ENCODE measurements at places on chromosomes 6 and 20.

- no peak for DNase-seq
Observed at GRCh38 chr20:24148372-24148771, 159.8 kb upstream of the GGTLC1 start.

- DNase-seq: no peak
Observed at GRCh38 chr20:53748176-53748575, 154.5 kb upstream of the ZNF217 start.

GRCh38 chr6:155126727-155127439 is 131.8 kb downstream of the TIAM2 start:
- no peak for DNase-seq

GRCh38 chr6:125346201-125346925 is 44.6 kb upstream of the HDDC2 start:
- DNase-seq: peak; percentile 20

- DNase-seq: no peak
Observed at GRCh38 chr6:96939007-96939805, 14.7 kb downstream of the KLHL32 start.

DNA sequence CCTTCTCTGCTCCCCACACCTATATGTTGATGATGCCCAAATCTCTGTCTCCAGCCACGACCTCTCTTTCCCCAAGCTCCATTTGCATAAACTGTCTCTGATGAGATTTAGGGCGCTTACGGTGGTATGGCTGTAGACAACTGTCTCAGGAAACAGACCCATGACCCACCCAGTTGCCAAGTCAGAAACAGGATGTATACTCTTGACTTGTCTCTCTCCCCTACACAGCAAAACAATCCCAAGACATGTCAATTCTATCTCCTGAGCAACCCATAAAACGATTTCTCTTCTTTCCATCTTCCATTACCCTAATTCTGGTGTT is 13.9 kb downstream of the GNL1 start:
- DNase-seq: no peak

DNA sequence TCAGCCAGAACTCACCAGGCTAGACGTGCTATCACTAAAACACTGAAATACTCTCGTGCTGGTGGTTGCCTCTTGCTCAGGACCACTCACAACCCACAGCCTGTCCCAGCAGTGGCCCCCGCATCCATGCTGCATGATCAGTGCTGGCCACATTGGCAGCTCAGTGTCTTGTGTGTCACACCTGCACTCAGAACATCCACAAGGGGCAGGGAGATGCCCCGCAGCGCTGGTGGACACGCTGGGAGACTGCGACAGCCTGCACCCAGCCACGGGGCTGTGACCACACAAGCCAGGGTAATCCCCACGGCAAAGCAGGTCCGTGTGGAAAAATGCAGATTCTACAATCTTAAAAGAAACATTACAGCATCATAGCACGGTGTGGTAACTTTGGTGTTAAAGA is 23.9 kb upstream of the APMAP start:
- DNase-seq: no peak

- DNase-seq: no peak
Observed at GRCh38 chr6:162262466-162263196, 464.9 kb downstream of the PRKN start.

DNA sequence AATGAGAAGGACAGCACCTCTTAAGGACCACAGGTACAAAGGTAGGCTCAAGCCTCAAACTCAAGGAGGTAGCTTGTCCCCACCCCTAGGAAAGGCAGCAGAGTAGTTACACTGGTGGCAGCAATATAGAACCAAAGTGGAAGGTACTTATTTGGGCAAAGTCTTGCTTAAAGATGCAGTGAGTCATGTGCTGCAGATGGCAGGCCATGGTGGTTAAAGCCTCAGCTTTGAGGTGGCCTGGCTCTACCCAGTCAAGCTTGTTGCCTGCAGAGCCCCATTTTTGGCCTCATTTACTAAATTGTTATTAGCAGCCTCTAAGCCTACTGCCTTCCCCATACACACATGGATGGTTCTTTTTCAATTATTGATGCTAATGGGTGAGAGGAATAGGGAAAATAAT is 146.0 kb downstream of the ELOVL4 start:
- no peak for DNase-seq

- DNase-seq: no peak
Observed at GRCh38 chr6:32589596-32590449, at the start of gene HLA-DRB1. Gene HLA-DRB1 (minus strand): TSS chr6:32589848. CDS start chr6:32589742, 106 bp downstream.

- DNase-seq: no peak
Observed at GRCh38 chr6:97669191-97670031, 386.4 kb upstream of the MMS22L start.

DNA sequence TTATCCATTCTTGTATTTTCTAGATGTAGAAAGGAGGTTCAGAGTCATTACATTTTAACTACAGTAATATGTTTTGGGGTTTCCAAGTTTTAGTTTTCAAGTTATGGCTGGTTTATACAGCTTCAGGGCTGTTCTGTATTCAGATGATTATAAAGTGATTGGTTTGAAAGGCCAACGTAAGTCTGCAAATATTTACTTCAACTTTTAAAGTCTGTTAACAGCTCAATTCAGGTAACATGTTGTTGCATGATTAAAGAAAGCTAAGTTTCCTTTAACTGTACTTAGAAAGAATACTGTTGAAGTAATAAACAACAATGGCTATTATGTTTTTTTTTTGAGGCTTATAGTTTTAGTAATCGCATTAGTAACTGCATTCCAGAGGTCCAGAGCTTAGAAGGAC is 22.8 kb upstream of the GCLC start:
- no peak for DNase-seq

DNA sequence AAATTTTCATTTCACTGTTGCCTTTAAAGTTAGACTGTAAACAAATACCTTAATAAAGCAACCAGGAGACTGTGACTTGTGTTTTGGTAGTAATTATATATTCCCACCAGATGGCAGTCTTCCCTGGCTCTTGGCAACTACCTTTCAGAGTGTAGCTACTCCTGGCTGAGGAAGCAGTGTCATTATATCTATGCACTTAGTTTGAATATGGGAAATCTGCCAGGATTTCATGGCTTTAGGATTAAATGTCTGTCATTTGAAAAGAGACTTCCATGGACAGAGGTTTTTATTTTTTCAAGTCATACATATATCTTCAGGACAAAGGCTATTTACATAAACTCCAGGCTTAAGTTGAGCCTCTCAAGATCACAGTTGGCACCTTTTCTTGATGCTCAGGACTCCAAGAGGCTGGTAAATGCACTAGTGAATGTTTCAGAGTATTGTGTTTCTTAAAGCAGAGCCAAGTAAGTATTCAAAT is 160.1 kb downstream of the C6orf58 start:
- peak; percentile 41 for DNase-seq

- DNase-seq: no peak
Observed at GRCh38 chr6:3290931-3291211, 32.1 kb downstream of the PSMG4 start.

DNA sequence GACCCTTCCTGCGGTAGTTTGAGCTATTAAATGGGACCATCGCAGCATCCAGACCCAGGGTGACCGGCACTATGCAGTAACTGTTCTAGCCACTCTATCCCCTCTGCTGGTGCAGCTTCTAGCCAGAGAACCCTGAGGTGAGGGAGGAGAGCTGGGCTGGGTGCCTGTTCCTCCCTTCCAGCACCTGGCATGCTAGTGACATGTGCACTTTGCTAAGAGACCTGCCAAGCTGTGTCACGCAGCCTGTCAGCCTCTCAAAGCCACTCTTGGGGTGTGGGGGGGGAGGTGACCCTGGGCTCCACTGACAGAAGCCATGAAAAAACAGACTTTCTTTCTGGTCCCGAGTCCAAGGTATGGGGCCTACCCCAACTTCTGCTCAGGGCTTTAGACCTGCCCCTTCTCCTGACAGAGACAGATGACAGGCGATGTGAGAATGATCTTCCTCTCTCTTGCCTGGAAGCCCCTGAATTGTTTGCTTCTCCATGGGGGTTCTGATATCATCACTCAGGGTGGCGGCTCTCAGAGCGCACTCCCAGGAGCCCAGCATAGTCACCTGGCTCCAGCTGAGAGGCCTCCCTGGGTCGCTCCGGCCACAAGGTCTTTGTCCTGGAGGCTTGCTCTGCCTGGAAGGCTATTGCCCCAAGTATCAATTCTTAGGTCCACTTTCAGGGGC is 47.2 kb upstream of the MLN start:
- no peak for DNase-seq

- no peak for DNase-seq
Observed at GRCh38 chr20:34452281-34452982, 63.8 kb upstream of the DYNLRB1 start.

DNA sequence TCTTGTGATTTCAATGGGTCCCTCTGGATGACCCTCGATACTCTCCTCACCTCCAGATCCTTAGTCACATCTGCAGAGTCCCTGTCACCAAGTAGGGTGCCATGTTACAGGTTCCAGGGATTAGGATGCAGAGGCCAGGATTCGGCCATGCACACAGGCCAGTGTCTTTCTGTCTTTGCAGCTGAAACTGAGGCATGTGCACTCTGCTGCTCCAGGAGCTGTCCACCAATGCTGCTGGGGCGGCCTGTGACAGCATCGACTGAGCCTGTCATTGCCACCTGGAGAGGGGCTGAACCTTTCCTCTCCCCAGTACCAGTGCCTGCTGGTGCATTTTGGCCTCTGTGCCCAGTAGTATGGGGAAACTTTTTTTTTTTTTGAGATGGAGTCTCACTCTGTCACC is 4.4 kb upstream of the RBM38 start:
- DNase-seq: no peak

DNA sequence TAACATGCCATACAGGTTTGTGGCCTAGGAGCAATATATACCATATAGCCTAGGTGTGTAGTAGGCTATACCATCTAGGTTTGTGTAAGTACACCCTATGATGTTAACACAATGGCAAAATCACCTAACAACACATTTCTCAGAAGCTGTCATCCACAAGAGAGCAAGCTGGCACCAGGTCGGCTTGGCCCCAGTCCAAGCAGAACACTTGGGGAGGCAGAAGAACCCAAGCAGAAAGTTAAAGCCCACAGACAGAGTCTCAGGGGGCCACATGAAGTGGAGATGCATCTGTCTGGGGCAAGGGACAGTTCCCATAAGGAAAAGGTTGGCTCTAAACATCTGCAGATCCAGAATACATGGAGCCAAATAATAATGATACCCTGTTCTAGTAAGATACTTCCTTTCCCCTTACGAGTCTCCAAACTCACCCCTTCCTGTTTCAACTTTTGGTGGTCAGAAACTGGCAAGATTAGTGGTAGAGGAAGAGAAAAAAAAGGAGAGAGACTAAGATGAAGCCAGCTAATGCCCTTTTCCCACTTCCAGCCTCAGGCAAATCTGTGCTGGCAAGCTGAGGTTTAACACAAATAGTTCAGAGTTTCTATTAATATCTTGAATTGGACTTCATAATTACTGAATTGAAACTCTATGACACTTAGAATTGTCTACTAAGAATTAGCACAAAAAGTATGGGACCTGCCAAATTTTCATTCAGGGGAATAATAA is 29.5 kb downstream of the TCF21 start:
- no peak for DNase-seq

GRCh38 chr6:158160932-158161539 is 7.0 kb downstream of the SERAC1 start:
- DNase-seq: no peak

Measured in smooth muscle cell of the brain vasculature (primary cell).